ENCODE measurements at places on chromosomes 3 and 15.

DNA sequence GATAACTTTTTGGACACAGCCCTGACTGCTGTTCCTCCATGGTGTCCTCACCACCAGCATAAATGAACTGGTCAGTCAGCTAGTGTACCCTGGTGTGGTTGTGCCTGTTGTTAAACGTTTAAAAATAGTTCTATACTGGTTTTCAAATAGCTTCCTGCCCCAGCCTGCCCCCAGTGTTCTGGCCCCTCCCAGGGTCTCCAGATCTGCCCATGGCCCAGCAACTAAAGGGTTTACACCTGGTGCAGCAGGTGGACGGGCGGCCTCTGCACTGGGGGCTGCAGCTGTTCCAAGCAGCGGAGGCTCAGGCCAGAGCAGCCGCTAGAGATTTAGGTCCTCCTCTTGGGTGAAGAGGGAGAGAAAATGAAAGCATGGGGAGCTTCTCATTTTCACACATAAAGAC lies 6.1 kb upstream of the NR2E3 start:
- DNase-seq: no peak

GRCh38 chr3:95655363-95655986 lies 1158.9 kb upstream of the EPHA6 start:
- no peak for DNase-seq

DNA sequence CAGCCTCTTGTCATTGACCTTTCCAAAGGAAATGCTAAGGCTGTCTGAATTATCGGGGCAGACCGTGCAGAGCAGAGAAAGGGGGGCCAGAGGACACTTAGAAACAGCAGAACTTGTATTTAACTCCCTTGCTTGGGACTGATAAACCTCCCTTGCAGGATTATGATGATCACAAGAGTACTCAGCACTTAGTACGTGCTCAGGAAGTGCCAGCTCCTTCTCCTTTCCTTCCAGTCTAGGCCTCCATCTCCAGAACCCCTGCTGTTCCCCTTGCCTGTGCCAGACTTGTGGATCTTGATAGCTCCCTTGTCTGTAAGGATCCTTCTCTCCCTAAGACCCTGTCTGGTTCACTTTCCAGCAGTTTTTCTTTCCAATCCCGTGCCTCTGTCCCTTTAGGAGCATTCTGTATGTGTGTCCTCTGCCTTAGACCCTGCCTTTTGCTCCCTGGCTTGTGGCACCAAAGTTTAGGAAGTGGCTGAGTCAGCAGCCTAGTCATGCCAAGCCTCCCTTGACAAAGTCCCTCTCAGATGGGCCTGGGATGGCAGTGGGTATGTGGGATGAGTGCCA lies 747 bp downstream of the SORD start:
- no peak for DNase-seq

- DNase-seq: no peak
Measured at GRCh38 chr15:92733090-92733933, 77.7 kb upstream of the FAM174B start.

- DNase-seq: peak; percentile 37
Measured at GRCh38 chr15:39453620-39454019, 127.3 kb upstream of the THBS1 start.

- DNase-seq: no peak
Measured at GRCh38 chr3:160725338-160725737, 30.7 kb upstream of the PPM1L start.

DNA sequence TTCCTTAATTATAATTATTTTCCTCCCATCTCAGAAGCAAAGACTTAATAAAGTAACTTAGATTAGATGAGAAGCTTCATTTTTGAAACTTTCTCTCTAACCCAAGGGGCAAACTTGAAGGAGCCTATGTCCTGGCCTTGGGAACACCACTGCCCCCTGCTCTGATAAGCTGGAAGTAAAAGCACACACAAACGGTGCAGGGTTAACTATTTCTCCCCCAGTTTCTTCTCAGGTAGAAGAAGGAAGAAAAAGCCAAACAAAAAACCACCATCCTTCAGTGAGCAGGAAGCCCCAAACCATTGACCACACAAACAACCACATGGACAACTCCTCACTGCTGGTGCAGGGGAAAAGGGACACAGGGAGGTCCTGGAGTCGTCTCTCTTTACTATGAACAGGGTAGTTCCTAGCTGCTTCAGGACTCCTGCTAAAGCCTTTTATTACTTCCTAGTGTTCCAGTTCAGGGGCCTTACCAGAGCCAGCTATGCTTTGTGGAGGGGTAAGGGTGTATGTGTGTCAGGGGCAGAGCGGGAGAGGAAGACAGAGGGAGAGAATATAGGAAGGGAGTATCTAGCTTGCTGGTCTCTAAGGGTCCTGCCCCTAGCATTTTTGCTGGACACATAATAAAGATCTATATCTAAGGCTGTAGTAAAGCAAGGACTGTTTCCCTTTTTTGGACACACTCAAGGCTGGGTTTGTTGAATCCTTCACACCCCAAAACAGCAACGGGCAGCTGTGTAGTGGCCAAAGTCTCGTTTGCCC lies 94.0 kb upstream of the UMPS start:
- no peak for DNase-seq

GRCh38 chr3:127668906-127669305 lies 3.8 kb upstream of the ABTB1 start:
- no peak for DNase-seq

- DNase-seq: no peak
Measured at GRCh38 chr15:55770261-55770660, 27.3 kb upstream of the PRTG start.

DNA sequence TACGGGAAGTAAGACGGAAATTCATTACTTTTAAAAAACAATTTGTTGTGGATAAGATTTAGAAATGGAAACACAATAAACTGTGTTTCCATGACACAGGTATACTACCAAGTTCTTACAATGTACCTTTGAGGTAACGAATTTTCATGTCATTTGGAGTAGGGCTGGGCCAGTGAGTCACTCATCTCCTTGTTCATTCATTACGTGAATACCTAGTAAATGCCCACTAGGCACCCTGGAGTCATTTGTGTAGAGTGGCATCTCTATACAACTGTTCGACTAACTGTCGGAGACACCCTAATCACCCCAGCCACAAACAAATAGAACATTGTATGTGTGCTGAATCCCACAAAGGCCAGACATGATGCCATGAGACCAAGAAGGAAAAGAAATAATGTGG lies 94.8 kb downstream of the IGF1R start:
- DNase-seq: no peak

GRCh38 chr3:114454551-114455251 lies 160.9 kb downstream of the TIGIT start:
- DNase-seq: no peak

- no peak for DNase-seq
Measured at GRCh38 chr15:51647128-51647562, 24.6 kb upstream of the DMXL2 start.

DNA sequence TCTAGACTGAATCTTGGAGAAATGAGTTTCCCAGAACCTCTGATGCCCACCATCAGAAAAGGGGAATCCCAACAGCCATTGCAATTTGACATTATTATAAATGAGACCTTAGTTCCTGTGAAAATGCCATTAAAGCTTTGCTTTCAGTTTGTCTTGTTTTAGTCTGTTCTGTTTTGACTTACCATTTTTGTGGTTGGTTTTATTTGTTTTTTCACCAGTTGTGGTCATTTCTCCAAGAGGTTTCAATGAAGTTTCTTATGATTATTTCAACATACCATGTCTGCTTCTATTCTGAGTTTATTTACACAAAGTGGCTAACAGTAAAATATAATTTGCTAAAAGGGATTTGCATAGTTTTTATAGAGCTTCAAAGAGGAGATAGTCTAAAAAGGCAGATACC lies 175.0 kb upstream of the MCTP2 start:
- DNase-seq: no peak

GRCh38 chr15:101710806-101711205 lies 13.5 kb downstream of the TARS3 start:
- no peak for DNase-seq

DNA sequence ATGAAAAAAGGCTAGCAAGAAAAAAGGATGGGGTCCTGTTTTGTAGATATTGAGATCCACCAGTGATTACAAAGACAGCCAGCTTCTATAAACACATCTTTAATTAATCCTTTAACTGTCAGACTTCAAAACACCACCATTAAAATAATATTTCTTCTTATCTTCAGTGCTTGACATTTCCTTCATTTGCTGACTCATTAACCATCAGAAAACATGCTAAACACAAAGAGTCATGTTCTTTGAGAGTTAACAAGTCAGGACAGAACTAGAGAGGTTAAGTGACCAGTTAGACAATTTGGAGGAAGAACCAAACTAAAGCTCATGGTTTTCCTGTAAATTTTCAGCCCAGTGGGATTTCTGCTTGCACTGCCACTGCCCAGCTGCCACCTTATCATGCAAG lies 111.4 kb downstream of the MEIS2 start:
- DNase-seq: no peak

GRCh38 chr3:59873576-59874230 lies 823.9 kb upstream of the CFAP20DC start:
- peak; percentile 22 for DNase-seq

DNA sequence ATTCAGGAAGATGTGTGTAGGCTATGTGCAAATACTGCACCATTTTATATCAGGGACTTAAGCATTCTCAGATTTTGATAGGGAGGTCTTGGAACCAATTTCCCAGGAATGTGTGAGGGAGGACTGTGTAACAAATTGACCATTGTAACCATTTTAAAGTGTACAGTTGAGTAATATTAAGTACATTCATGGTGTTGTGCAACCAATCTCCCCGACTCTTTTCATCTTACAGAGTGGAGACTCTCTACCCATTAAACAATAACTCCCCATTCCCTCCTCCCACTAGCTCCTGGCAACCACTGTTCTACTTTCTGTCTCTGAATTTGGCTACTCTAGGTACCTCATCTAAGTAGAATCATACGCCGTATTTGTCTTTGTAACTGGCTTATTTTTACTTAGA lies 5.1 kb downstream of the RCN2 start:
- DNase-seq: no peak

DNA sequence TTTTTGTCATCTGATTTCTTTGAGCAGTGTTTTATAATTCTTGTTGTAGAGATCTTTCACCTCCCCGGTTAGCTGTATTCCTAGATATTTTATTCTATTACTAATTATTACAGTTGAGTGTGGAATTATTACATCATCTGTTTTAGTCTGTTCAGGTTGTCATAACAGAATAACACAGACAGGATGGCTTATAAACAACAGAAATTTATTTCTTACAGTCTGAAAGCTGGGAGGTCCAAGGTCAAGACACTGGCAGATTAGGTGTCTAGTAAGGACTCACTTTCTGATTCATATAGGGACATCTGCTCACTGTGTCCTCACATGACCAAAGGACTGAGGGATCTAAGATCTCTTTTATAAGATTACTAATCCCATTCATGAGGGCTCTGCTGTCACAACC lies 121.3 kb upstream of the THBS1 start:
- no peak for DNase-seq

DNA sequence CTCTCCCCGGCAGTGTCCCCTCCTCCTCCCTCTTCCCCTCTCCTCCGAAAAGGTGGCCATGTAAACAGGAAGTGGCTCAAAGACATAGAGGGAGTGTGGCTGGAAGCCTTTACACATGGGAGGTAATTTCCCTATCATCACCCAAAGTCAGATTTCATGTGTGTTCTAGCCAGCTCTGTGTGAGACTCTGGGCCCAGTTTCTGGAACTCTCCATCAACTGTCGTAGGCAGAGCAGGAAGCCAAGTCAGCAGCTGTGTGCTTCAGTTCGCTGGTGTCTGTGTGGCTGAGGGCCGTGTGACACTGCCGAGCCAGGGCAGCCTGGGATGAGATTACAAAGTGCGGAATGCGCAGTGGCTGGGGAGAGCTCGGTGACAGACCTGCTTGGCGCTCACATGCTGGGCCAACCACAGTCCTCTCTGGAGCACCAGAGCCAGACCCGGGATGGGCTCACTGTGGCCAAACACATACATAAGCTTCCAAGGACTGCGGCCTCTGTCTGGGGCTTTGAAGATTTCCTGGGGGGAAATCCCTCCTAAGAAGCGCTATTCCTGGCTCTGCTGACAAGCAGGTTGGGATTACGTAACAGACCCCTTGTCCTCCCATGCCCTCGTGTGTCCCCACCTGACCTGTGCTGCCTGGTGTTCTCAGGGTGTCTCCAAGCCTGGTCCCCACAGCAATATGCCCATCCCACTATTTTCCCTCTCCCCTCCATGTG lies 50.7 kb downstream of the UMPS start:
- DNase-seq: no peak

GRCh38 chr3:72968266-72968664 lies 28.3 kb upstream of the PPP4R2 start:
- DNase-seq: no peak

DNA sequence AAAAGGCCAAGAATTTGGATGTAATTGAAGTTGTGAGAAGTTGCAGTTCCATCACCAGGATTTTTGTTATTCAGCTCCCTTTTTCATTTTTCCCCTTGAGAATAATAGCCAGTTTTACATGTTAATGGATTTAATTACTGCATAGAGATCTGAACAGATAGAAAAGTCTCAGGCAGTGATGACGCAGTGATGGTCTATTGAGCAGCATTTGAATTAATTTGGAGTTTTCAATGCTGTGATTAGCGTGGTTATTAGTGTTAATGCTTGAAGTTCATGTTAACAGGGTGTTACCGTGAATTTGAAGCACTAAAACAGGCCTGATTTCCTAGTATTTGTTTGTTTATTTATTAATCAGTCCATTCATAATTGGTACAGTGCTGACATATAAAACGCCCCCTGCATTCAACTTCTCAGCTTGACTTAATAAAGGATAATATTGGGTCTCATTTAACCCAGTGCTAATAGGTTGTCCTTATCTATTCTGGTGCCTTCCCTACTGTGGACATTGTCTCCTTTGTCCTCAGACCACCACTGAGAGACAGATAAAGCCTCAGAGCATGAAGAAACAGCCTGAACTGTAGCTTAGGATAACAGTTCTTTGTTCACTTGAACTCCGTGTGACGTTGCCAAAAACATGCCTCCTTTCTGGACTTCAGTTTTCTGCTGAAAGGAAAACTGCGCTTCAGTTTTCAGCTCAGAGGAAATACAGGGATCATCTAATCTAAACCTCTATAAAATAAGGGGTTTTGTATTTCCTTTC lies 82.4 kb downstream of the RTP4 start:
- no peak for DNase-seq

- DNase-seq: no peak
Measured at GRCh38 chr3:115292131-115292530, 145.0 kb upstream of the ZBTB20 start.

DNA sequence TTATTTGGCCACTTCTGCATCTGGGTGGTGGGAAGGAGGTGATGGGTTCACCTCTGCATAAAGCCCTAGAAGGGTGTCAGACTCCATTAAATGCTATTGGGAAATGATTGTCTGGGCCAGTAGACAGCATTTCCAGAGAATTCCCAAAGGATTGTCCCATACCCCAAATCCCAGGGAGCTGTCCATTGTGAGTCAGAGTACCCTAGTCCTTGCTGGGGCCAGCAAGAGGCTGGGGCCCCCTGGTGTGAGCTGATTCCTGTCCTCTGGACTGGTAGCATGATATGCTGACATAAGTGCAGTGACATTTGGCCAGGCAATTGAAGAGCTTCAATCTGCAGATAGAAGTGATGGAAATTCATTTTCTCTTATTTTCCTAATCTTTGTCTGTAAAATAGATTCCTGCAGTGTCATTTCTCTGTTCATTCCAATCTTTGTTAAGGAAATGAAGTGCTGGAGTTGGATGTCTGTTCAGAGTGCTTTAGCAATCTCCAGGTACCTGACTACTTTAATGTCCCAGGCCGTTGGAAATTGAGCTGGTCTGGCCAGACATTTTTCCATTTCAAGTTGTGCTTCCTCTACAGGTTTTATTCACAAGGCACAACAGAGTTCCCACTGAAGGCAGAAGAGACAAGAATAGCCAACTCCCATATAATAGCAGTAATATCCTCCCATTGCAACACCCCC lies 91.2 kb downstream of the RPLP1 start:
- DNase-seq: no peak

GRCh38 chr3:175573226-175573625 lies 714.1 kb downstream of the NAALADL2 start:
- DNase-seq: no peak

GRCh38 chr3:100769693-100770092 lies 60.4 kb downstream of the TFG start:
- DNase-seq: no peak

Data from GM10248 (cell line).